ENCODE measurements at places on chromosomes 16 and 17. TPM values are rescaled to one million over a fixed set of nuclear protein-coding genes. Genes with fewer than 3 reads are reported as not detected.

DNA sequence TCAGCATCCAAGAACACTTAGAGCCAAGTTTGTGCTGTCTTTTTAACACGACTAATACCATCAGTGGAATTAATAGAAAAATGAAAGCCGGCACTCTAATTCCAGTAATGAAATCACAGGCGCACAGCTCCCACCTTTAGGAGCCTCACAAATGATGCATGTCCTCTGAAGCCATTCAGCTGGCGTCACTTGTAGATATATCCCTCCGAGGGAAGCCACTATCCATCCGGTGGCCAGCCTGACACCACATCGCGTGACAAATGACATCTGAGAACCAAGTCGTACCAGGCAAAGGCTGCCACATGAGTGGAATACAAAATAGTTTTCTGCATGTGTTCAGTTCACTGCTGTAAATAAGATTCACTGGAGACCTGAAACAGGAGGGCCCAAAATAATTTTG, 205.6 kb downstream of the GRIN2A start:
- DNase-seq, result no peak

DNA sequence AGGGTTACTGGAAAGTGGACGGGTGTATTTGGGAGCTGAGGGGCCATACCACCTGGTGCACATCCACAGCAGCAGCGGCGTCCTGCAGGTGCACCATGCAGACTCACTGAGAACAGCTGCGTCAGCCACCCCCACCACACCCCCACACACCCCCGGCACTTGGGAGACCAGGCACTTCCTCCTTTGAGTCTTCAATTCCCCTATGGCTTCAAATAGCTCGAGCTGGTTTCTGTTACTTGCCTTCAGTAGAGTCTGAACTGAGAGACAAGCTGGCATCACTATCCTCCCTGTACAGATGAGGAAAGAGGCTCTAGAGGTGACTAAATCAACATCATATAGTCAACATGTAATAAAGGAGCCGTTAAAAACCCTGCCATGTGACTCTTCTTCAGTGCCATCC, 15.4 kb downstream of the CUEDC1 start:
- no peak for DNase-seq

Gene SLFN14
- 0.21 TPM for polyA plus RNA-seq

Gene G6PC1
- polyA plus RNA-seq, result 1.5 TPM

Gene ALOX12
- polyA plus RNA-seq, result 1.2 TPM

- peak; percentile 79 for DNase-seq
Measured at GRCh38 chr17:31494259-31495021, 103.0 kb downstream of the RAB11FIP4 start.

GRCh38 chr16:88844419-88845036, 12.2 kb downstream of the GALNS start:
- no peak for DNase-seq

Gene GLP2R
- polyA plus RNA-seq, result 6.4 TPM

DNA sequence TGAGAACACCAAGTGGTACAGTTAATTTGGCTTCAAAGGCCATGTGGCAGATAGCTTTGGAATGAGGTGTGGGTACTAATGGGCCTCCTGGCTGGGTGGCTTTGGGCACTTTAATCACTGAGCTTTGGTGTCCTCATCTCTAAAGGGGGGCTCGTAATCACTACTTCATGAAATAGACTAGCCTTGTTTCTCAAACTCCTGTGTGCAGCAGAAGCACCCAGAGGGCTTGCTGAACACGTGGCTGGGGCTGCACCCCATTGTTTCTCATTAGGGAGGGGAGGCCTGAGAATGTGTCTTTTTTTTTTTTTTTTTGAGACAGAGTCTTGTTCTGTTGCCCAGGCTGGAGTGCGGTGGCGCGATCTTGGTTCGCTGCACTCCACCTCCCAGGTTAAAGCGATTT, 5.8 kb downstream of the EPN2 start:
- no peak for DNase-seq

Gene SPNS1
- 62.8 TPM for polyA plus RNA-seq

DNA sequence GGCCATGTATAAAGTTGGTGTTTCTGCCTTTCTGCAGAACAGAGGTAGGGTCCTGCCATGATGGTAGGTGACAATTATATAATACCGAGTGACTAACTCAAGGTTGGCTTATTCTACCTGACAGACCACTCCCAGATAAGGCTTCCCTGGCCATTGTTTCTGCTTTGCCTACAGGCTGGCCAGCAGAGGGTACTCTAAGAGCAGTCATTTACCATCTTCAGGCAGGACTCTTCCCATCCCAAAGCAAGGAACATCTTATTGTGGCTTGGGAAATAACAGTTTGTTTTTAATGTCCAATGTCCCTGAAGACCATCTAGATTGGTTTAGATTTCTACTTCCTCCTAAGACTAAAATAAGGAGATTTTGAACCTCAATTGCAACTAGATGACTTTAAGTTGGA, 74.1 kb downstream of the SNX11 start:
- DNase-seq, result no peak

DNA sequence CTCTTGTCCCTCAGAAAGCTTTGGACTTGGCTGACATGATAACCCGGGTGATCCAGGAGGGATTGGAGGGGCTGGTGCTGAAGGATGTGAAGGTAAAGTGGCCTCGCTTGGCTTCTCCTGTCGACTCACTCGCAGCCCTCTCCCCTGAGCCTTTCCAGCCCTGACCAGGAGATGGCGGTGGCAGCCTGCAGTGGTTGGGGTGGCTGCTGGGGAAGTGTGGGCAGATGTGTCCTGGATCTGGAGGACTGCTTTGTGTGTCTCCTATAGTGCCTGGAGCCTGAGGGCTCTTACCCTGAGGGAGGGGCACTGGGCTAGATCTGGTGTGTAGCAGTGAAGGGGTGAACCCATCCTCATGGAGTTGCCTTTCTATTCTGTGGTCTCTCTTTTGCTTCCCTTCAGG, 17.9 kb downstream of the LIG3 start:
- peak; percentile 54 for DNase-seq

Gene TNP2
- polyA plus RNA-seq, result not detected

DNA sequence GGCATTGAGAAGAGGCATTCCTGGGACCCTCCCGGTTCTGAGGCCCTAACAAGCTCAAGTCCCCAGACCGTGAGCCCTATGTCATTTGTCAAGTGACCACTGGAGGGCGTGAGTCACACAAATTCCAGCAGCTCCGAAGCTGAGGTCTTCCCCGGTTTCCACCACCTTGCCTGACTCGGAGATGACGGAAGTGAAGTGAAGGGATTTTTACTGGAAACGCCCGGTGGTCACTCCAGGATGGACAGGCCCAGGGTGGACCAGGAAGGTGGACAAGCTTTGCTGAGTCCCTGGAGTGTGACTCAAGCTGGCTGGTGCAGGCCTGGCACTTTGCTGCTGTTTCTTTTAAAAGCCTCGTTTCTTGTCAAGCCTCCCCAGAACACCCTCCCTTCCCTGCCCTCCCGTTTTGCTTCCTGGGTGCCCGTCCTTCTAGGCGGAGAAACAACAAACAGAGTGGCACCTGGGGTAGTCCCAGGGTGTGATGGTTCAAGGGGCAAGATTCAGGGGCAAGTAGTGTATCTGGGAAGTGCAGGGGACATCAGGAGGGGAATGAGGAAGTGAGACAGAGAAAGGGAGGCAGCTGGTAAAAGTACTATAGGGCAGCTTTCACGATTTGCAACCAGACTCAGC, 5.3 kb upstream of the NOS2 start:
- DNase-seq, result peak; percentile 89

GRCh38 chr16:4309102-4309832, 6.6 kb upstream of the GLIS2 start:
- no peak for DNase-seq

DNA sequence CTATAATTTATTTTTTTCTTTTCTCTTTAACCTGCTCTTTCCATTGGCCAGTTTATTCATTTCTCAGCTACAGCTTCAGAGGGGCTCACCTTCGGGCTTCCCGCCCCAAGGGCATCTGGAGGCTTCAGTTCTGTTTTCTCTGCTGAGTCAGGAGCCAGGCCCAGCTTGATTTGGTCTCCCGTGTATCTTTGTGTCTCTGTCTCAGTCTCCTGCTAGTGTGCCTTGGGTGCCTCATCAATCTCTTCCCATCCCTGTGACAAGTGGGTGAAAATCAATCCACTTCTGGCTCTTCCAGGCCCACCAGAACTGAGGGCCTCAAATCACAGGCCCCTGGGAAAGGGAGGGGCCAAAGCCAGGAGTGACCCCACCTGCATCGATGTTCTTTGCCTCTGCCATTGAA, 72.1 kb downstream of the CCDC182 start:
- DNase-seq, result no peak

- peak; percentile 71 for DNase-seq
Measured at GRCh38 chr17:42872251-42872965, 21.4 kb downstream of the AOC3 start.

Gene SMIM36
- not detected for polyA plus RNA-seq

All from large intestine (tissue), 12 donors.